Activated CD4-positive, alpha-beta T cell treated with anti-CD3 and anti-CD28 coated beads for 24 hours (primary cell): ENCODE measurements at places on chromosomes 3 and 15.

DNA sequence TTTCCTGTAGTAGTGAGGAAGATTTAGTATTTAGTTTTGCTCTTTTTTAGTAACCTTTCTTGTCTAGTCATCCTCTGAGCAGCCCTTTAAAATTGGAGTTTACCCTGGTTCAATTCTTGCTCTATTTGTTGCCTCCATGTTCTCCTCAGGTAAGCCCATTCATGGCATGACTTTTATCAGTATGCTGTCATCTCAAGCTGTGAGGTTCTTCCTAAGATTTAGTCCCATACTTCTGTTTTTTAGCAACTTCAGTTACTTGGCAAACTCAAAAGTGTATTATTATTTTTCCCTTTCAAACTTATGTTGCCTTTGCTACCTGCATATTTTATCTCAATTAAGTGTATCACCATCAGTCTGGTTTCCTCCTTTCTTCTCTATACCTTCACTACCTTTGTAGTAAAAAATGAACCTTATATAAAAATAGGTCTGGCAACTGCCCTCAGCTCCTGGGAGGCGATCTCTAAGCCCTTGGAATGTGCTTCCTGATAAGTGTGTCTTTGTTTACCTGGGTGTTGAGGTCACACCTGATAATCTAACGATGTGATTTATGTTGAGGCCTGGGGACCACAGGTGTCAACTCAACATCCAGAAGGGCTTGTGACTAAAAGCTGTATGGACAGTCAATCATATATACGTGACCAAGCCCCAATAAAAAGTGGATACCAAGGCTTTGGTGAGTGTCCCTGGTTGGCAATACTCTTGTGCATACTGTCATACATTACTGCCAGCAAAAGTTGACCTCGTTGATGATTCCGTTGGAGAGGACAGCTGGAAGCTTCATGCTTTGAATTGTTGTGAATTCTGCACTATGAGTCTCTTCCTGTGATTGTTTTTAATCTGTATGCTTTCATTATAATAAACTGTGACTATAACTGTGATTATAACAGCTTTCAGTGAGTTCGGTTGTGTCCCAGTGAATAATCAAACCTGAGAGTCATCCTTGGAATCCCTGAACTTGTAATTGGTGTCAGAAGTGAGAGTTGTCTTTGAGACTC, 3.9 kb downstream of the NSUN3 start:
- no peak for DNase-seq

DNA sequence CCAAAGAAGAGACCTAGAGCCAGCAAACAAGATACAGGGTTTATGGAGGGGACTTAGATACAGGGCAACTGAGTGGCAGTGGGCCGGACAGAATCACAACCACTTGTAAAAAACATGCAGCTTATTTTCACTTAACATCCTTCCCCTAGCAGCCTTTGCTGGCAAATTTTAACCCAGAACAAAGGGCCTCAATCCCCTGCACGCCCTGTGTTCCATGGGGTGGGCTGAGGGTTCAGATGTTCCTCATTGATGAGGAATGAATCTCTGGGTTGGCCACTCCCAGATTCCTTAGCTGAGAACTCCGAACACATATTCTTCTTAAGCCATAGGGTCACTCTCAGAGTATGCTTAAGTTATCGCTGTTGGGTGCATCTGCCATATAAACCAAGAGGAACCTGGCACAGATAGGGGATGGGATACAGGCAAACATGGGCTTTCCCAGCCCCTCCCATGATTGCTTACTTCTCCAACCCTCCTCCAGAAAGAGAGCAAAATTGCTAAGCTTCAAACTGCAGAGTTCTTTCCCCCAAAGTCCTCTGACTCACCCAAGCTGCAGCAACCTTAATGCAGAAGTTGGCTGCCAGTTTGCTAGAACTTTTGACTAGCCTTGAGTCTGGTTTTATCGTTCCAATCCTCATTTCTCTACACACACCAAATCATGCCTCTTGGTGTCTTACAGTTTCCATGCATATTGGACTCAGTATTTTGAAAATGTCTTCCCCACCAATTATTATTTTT, 146.9 kb downstream of the CD47 start:
- no peak for DNase-seq

DNA sequence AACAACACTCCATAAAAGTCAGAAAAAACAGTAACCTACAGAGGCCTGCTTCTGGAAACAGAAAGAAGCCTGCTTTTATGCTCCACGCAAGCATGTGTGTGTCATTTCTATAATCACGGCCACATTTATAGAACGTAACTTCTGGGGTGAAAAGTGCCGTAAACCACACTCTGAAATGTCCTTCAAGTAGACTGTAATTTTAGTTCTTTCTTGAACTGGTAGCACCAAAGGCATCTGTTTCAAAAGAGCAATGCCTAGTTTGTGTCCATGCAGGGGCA, 19.5 kb upstream of the CMTM7 start:
- DNase-seq = no peak

DNA sequence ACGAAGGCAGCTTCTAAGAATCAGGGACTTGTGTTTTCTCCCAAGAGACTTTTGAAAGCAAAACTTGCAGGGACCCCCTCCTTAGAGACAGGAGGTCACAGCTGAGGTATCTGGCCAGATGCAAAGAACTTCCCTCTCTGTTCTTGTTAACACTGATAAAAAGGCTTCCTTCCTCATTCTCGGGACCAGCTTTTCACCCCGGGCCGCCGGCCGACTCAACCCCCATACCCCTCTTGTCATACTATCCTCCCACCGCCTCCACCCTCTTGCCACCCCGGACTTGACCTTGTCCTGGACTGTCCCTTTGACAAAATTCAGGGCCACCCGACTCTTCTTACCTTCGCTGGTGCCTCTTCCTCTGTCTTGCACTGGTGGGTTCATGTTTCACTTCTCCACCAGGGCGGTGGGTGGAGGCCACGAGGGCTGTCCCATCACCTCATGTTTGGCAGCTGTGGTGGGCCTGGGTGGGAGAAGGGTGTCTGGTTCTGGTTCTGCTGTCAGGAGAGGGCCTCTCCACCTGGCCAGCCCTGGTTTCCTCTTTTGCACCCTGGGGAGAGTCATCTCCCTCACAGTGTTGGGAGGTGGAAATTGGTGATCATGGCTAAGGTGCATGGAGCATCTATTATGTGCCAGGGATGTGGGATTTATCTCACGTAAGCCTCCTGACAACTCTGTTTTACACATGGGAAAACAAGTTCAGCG, 32.5 kb downstream of the BHLHE40 start:
- DNase-seq = no peak

DNA sequence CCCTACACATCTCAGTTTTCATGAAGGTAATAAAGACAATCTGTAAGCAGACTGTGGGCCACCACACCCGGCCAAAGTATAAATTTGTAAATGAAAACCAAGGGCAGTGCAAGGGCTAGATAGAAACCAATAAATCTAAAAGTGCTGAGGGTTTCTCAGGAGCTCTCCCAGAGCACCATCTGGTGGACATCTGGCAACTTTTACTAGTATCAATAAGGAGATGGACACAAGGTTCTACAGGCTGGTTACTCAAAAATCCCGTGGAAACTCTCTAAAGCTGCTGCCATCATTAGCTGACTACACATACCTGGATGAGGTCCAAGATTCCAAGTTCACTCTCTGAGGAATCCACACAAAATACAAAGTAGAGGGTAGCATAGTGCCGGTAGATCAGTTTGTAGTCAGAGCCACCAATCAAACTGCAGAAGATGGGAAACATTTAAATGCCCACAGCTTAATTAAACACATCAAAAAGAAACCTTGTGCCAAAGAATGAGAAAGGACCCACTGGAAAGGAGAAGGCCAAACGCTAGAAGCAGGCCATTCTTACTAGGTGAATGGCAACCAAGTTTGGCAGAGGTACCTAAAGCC, 5.5 kb downstream of the AP3S2 start:
- no peak for DNase-seq

- no peak for DNase-seq
Observed at GRCh38 chr3:186067360-186068242, 41.3 kb downstream of the ETV5 start.

DNA sequence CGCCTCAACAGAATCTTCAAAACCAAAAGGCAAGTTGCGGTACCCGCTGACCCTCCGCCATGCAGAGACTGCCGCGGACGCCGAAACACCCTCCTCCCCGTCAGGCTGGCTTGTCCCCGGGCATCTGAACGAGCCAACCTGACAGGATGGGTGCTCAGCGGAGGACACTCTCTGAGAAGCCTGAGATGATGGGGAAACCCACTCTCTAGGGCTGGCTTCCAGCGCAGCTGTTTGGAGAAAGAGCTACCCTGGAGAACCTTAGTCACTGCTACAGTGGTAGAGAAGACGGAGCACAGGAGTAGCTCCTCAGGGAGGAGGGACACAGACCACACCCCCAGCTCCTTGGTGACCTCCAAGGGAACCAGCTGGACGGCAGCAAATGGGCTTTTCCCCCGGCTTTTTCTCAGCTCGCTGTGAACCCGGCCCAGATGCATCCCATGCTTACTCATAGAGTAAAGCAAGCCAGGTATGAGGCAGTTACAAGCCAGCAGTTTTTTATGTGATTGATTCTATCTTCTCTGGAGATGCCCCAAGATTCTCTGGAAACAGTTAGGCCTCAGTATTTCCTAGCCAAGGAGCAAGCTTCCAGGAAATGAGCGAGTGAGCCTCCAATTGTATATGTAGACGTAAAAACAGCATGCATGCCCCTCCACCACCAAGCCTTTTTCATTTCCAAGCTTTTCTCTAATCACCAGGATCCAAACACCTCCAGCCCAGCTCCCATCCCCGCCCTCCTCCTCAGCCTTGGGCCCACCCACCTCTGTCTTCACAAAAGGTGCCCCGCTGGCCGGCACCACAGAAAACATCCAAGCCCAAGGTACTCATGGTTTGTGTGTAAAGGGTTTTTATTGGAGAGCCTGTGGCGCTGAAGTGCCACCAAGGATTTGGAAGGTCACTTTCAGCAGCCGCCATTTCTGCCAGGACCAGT, 38.7 kb downstream of the FAM174B start:
- DNase-seq = no peak

GRCh38 chr3:28901018-28901417, 379.9 kb upstream of the RBMS3 start:
- DNase-seq = no peak

DNA sequence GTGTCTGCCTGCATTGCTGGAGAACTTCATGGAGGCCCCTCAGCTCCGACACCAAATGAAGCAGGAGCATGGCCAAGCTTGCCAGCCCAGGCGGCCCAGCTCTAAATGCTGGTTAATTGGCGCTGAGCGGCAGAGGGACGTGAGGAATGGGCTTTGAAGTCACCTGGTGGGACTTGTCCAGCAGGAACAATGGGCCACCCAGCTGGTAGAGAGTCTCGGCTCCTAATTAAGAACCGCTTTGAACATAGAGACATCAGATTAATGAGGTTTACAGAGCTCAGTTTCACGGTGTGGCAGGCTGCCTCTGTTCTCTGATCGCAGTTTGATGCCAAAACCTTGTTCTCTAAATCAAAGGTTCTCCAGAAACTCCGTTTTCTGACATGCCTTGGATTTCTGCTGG, 77.5 kb upstream of the LINGO1 start:
- DNase-seq = no peak

DNA sequence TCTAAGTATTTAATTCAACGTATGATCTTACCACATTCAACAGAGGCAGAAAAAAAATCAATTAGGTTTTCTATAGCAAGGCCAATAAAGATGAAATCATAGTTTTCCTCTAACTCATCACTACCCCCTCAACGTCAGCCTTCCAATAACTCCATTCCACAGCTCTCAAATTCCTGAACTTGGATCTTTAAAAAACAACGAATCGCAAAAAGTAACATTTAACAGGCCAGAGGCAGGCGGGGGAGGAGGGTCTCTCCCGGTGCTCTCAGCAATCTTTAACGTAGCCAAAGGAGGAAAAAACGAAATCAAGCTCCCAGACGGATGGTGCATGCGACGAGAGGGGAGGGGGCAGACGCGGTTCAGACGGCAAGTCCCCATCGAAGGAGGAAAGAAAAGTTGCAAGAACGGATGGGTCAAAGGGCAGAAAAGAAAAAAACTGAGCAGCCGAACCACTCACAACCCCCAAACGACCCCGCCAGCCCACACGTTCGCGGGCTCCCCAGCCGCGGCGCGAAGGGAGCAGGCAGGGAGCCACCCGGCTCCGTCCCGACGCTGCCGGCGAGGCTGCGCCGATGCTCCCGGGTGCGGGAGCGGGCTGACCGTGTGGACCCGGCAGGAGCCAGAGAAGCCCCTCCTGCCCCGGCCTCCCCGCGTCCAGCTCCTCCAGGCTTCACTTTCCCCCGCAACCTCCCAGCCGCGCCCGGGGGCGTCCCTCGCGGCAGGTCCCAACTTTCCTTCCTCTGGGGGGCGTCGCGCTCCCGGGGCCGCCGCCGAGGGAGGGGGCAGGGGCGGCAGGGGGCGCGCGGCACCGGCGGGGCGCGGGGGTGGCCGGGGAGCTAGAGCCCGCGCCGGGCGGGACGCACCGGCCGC, 703 bp downstream of the PEAK1 start:
- DNase-seq = peak; percentile 16
